ENCODE measurements at places on chromosomes 12 and 14.

DNA sequence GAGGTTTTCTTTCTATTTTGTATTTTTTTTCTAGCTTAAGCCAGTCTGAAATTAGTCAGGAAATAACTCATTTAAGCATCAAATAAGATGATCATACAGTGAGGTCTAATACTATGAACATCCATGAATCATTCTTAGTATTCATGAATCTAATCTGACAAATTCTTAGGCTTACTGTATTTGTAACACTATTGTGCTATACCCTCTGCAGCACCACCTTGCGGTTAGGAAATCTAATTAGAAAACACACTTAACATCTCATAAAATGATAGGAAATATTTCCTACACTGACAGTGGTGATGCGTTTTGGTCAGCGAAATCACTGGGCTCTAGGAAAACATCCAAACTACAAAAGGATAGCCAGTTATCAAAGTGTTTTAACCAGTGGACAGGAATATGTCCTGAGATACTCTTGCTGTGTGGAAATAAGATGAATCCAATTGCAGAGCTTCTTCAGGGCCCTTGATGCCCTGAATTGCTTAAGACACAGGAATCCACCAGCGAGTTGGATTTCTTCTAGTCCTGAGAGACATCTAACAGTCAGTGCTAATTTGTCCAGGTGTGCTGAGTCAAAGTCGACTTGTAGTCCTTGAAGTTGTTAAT is 109.3 kb upstream of the MYF6 start:
- DNase-seq = no peak

DNA sequence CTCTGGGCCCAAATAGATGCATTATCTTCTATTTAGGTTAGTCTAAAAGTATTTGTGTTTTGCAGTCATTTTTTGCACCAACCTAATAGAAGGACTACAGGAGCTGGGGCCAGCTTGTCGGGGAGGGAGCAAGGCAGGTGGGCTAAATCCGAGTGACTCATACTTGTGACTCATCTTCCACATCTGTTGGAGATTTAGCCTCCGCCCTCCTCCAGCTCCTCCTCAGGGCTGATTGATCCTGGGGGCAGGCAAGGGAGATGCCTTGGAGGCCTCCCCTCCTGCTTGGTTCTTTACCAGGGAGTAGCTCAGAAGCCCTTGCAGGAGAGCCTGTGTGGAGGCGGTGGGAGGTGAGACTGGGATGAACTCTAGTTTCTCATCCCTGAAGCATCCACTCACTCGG is 27.9 kb downstream of the RHOF start:
- no peak for DNase-seq

GRCh38 chr12:120007272-120007671 is 18.2 kb downstream of the BICDL1 start:
- DNase-seq = no peak

- DNase-seq = no peak
Observed at GRCh38 chr12:50251619-50252252, 31.6 kb downstream of the LIMA1 start.

GRCh38 chr12:11801643-11802042 is 152.2 kb downstream of the ETV6 start:
- no peak for DNase-seq

DNA sequence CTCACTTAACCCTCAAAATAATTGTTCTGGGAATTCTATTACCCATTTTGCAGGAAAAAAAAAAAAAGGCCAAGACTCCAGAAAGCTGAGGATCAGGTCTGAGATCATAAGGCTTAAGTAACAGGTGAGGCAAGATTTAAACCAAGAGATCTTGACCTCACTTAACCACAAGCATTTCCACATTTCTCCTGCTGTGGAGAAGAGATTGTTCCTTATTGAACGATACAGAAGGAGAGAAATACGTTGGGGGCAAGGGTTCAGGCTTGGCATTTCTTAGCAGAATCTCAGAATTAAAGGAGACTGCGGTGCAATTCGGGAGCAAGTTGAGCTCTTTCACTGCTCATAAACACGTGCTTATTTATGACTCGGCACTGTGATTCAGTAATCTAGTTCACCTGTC is 885.3 kb upstream of the TMEM132C start:
- DNase-seq = no peak

Data from aorta (tissue), 5 donors.